NCI-H1436 treated with DMSO at 0.1 percent for 48 hours (cell line): ENCODE measurements at places on chromosomes 3 and 15.

GRCh38 chr3:41974223-41974622 lies 12.3 kb upstream of the ULK4 start:
- DNase-seq, result no peak

GRCh38 chr15:50257924-50258323 lies 7.6 kb downstream of the HDC start:
- DNase-seq, result no peak

DNA sequence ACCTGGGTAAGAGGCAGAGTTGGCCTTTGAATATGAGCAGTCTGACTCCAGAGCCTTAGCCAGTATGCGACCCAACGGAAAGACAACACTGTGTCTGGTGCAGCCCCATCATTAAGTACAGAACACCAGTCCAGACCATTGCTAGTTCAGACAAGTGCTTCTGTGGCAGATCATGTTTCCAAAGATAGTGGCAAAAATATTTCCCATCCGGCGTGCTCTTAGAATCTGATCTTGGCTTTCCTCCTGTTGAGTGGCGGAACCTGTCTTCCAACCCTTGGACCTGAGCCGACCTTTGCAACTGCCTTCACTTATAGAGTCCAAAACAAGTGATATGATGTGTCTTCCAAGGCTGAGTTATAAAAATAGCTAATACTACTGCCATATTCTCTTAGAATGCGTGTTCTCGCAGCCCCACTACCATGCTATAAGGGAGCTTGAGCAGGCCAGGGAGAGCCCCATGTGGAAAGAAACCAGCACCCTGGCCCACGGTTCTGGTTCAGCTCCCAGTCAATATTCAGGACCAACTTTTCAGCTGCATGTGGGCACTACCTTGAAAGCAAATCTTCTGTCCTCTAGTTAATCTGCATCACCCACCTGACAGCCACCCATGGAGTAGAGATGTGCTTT lies 322.4 kb upstream of the SLCO3A1 start:
- DNase-seq, result no peak

- DNase-seq, result no peak
These were observed 54.9 kb upstream of the PRR20G start for GRCh38 chr3:127342735-127343134.

DNA sequence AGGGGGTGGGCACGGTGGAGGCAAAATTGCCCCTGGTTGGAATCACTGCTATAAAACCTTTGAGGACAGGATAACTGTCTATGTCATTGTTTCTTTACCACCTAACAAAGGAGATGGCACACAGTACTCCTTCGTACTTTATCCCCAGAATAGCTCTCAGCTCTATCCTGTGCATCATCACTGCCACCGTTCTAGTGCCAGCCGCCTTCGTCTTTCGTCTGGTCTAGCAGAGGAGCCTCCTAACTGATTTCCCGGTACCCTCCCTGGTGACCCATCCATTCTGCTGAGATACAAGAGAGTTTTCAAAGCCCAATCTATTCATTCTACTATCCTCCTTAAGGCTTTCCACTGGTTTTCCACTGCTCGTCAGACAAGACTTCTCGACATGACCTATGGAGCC lies 67.9 kb upstream of the PRICKLE2 start:
- DNase-seq, result no peak

GRCh38 chr15:67907184-67907723 lies 67.4 kb upstream of the RNU6-1 start:
- DNase-seq, result no peak

GRCh38 chr15:66716656-66717020 lies 14.6 kb downstream of the SMAD6 start:
- DNase-seq, result no peak

DNA sequence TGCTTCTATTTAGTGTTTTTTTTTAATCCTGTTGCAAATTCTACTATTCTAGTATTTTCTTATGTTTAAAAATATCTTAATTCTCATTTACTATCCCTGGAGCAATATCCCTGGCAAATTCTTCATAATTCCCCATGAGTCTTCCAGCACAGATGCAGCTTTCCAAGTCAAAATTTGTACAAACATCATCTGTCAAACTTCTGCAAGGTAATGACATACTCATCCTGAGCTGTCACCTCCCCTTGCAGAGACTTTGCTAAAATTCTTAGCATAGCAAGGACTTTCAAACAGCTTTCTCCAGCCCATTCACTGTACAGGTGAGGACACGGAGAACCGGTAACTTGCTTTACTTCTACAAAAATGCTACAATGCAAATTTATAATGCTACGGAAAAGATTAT lies 28.6 kb upstream of the VGLL4 start:
- DNase-seq, result no peak

- no peak for DNase-seq
These were observed 418.8 kb downstream of the OTOL1 start for GRCh38 chr3:161915418-161915750.

- DNase-seq, result no peak
These were observed 10.2 kb upstream of the CPOX start for GRCh38 chr3:98603580-98603979.

- DNase-seq, result no peak
These were observed 38.8 kb upstream of the MLF1 start for GRCh38 chr3:158532099-158532734.

DNA sequence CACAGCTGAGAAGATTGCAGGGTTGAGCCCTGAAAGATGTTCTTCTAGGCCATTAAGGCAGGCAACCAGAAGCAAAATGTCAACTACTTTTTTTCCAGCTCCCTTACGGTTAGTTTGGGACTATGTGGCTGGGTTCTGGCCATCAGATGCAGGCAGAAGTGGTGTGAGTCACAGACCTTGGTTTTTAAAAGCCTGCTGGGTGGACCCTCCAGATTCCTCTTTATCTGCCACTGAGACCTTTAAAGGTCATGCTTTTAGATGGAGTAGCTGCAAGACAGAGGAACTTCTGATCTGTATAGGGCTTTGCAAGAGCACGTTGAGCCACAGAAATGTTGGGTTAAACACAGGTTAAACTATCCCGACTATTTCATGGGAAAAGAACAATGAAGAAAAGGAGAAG lies 102.9 kb downstream of the CHST2 start:
- DNase-seq, result no peak

- no peak for DNase-seq
These were observed 113.4 kb upstream of the RGMA start for GRCh38 chr15:93202405-93202804.

DNA sequence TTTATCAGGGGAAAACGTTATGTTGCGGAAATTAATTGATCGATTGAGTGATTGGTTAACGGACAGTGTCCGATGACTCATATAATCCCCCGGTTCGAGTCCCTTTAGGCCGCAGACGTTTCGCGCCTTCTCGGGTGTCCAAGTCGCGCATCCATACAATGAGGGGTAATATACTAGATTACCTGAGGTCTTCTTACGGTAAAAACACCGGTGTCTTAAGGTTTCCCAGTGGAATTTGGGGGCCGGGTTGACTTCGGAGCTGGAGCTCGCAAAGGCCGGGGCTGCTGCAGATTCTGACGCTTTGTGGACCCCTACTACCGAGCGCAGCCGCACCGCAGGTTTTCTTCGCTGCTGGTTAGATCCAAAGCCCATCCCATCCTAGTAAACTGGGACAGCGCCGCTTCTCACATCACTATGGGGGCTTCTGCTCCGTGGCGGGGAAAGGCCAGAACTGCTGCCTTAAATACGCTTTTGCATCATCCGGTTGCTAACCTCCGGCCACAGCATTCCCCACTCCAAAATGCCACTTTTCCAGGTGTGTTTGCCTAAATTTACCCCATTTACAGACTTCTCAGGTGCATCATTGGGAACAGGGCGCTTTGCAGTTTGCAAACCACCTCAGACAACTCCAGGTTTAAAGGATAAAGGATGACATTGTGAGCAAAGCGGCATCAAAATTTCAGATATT lies 858 bp upstream of the SACM1L start:
- no peak for DNase-seq

DNA sequence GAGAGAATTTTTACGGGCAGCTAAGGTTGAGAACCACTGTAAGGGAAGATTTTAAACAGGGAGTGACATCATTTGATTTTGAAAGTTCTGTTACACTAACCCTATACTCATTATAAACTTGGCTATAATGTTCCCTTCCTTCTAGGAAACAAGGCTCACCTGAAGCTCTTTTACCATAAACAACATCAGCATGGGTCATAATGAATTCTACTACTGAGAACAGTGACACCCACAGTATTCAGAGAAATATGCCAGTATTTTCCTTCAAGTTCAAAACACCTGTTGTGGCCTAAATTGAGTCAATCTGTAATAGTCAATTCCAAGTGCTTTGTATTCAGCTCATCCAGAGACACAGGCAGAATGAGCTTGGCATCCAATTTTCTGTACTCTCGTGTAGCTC lies 175.3 kb upstream of the STT3B start:
- DNase-seq, result no peak

GRCh38 chr3:52351762-52352368 lies 35.7 kb downstream of the DNAH1 start:
- no peak for DNase-seq

GRCh38 chr3:133874344-133874743 lies 21.3 kb downstream of the RAB6B start:
- DNase-seq, result no peak

DNA sequence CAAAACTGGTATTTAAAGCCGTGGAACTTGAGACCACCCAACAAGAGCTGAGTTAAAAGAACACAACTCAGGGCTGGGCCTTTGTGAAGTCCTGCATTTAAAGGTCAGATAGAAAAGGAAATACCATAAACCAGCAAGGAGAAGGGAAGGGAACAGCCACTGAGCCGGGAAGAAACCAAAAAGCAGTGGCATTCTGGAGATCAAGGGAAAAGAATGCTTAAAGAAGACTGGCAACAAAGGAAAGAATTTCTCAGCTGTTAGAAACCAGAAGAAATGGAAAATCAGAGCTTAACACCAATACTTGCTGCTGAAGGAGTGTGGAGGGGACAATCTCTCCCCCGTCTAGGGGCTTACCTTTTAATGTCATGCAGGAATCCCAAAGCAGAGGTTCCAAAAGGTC lies 247.4 kb upstream of the CHRNA7 start:
- DNase-seq, result no peak

- no peak for DNase-seq
These were observed 22.7 kb downstream of the ERICH6 start for GRCh38 chr3:150681057-150681456.

GRCh38 chr15:32851572-32851971 lies 133.8 kb downstream of the GREM1 start:
- no peak for DNase-seq

GRCh38 chr3:192802957-192803899 lies 75.9 kb upstream of the FGF12 start:
- no peak for DNase-seq

DNA sequence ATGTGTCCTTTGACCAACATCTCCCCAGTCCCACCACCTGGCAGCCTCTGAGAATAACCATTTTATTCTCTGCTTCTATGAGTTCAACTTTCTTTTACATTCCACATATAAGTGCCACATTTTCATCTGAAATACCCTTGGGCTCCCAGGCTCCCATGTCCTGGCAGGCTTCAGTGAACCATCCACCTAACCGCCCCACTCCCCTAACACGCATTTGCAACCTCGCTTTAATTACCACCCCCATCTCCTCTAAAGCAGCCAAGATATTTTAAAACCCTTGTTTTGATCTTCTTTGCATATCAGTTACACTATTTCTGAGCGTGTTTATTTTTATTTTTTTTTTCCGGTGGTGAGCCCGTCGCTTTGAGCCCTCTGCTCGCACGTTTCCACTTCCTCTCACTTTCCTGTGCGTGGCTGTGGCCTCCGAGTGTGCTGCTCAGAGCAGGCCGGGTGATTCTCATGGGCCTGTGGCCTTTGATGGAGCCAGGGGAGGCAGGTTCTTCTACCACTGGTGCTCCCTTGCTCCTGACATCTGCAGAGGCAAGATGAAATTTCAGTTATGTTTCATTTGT lies 195.4 kb upstream of the LPP start:
- no peak for DNase-seq

- DNase-seq, result no peak
These were observed 70.5 kb upstream of the KLHL25 start for GRCh38 chr15:85865070-85865684.

- DNase-seq, result no peak
These were observed 19.5 kb downstream of the AVEN start for GRCh38 chr15:34019369-34019990.

GRCh38 chr15:64772488-64772887 lies 2.9 kb downstream of the RBPMS2 start:
- DNase-seq, result no peak

GRCh38 chr3:13644341-13645117 lies 95.6 kb downstream of the FBLN2 start:
- no peak for DNase-seq

- no peak for DNase-seq
These were observed 45.7 kb upstream of the ADGRG7 start for GRCh38 chr3:100563652-100564211.

DNA sequence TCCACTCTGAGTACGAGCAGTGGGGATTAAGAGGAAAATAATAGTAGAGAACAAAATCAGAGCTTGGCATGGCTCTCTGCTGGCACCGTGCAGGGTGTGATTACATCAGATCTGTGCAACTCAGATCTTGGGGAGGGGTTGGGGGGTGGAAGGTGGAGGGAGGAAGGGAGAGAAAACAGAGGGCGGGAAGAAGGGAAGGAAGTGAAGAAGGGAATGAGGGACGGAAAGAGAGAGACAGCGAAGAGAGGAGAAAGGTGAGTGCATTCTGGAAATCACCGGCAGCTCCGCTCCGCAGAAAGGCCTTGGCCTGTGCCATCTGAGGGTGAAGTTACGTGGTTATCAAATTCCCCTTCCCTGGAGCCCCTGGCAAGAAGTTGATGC lies 31.0 kb upstream of the ADAMTS17 start:
- DNase-seq, result no peak

DNA sequence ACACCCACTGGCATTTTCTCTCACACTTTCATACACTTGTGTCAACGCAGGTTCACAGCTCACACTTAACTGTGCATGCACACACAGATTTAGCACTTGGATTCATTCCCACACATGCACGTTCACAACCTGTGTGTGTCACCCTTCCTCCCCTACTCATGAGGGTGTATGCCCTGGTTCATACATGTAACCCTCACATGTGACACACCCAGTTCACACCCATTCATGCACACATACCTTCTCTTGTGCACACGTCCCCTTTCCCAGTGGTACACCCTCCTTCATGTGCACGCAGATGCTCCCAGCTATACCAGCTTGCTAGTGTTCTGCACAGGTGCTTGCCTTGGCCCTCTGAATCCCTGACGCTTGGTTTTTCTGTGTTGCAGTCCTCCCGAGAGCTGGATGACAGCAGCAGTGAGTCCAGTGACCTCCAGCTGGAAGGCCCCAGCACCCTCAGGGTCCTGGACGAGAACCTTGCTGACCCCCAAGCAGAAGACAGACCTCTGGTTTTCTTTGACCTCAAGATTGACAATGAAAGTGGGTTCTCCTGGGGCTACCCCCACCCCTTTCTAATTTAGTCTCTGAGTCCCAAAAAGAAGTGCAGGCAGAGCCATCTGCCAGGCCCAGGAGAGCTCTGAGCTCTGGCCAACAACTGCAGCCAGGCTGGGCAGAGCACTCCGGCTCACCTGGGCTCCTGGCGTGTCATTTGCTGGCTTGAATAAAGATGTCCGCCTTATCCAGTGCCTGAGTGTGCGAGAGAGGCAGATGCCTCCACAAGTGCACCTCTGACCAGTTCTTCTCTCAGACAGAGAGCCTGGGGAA lies 39.5 kb downstream of the GOLGA6A start:
- DNase-seq, result no peak
